NK-92 treated with Interleukin-12 subunit alpha and Interleukin-12 subunit beta, amount 100 ng/mL, for 24 hours (cell line): ENCODE measurements at places on chromosomes 11 and 22.
A peak's percentile ranks its signal among the peaks of the same experiment; 100 is the strongest.

DNA sequence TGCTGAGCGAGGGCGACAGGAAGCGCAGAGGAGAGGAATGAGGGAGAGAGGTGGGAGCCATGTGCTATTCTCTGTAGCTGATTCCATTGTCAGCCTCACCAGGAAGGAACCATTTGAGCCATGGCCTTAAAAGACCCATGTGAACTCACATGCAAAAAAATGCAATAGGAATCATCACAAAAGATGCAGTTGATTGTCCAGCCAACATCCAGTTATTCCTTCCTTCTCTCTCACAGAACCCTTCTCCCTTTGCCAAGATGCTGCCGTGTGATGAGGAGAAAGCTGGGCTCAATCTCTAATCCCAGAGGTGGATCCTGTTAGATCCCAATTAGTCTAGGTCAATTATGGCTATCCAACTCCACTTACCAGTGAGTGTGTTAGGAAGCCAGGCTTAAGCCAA is 58.2 kb upstream of the RRAS2 start:
- no peak for DNase-seq

DNA sequence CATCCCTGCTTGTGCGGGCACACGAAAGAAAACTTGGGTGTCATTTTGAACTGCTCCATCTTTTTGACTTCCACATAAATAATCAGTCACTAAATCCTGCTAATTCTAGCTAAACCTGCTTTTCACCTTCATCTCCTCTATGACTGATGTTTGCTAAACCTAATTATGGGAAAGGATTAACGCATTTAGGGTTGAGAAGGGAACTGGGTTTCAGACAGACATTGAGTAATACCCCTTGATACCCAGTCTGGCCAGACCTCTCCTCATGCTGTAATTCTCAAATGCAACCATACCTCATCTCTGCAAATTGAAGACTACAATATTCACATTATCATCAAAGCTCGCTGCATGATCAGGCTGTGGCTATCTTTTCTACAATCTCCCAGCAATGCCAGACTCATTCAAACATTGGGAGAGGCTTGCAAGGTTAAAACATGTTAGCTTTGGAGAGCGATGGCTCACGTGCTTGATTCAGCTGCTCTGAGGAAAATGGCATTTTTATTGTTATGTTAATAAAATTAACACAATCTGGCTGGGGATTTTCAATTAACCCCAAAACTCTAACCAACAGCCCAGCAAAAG is 2.4 kb downstream of the HPS4 start:
- no peak for DNase-seq

GRCh38 chr11:83760932-83761331 is 474.8 kb upstream of the CCDC90B start:
- DNase-seq, result no peak

- DNase-seq, result no peak
Measured at GRCh38 chr11:134639586-134640330, 227.7 kb upstream of the B3GAT1 start.

- DNase-seq, result no peak
Measured at GRCh38 chr11:108501396-108501795, 3.2 kb upstream of the POGLUT3 start.

GRCh38 chr22:24427500-24428164 is at the start of gene ADORA2A:
ADORA2A (plus strand) TSS chr22:24427599; CDS start chr22:24433405, 5,806 bp downstream.
- DNase-seq, result peak; percentile 75

DNA sequence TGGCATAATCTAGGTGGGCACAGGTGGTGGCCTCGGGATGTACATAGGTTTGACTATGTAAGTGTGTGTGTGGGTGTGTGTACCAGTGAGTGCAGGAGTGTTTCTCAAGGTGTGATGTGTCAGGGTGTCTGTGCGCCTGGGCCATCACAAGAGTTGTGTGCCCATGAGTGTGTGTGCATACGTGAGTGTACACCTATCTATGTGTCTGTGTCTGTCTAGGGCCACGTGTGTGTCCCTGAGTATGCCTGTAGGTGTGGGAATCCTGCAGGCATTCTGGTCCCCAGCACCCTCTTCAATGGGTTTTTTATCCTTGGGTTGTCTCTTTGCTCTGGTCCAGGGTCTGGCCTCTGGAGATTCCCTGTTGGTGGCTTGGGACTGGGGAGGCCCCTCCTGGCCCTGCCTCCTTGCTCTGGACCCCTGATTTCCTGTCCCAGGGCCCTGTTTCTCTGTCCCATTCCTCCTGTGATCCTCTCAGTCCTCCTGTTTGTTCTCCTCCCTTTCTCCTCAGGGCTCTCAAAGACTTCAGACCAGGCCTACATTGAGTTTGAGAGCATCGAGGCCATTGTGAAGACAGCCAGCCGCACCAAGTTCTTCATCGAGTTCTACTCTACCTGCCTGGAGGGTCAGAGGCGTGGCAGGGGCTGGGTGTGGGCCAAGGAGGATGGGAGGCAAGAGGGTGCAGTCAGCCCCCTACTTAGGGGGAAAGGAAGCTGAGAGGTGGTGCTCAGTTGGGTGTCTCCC is 9.4 kb downstream of the INPPL1 start:
- DNase-seq, result no peak

- DNase-seq, result no peak
Measured at GRCh38 chr11:119591836-119592310, 137.1 kb downstream of the NECTIN1 start.

GRCh38 chr11:132220474-132220873 is 850.1 kb downstream of the NTM start:
- no peak for DNase-seq

DNA sequence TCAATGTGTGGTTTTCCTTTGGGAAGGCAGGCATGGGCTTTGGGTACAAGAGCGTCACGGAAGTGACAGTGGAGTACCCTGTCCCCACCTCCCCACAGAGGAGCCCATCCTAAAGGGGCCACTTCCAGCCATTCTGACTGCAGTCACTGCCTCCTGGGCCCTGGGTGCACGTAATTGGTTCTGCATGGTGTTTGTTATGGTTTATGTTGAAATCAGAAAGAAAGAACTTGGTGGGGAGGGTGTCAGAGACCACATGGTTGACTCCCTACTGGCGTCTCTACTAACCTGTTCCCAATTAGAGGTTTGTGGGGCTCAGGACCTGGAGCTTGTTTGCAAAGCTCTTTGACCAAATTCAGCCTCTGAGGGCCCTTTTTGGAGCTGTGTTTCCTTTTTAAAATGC is 40.8 kb downstream of the RIBC2 start:
- DNase-seq, result no peak

- no peak for DNase-seq
Measured at GRCh38 chr22:44442186-44442815, 55.7 kb downstream of the RTL6 start.

- DNase-seq, result no peak
Measured at GRCh38 chr22:24968066-24968561, 15.6 kb downstream of the KIAA1671 start.

DNA sequence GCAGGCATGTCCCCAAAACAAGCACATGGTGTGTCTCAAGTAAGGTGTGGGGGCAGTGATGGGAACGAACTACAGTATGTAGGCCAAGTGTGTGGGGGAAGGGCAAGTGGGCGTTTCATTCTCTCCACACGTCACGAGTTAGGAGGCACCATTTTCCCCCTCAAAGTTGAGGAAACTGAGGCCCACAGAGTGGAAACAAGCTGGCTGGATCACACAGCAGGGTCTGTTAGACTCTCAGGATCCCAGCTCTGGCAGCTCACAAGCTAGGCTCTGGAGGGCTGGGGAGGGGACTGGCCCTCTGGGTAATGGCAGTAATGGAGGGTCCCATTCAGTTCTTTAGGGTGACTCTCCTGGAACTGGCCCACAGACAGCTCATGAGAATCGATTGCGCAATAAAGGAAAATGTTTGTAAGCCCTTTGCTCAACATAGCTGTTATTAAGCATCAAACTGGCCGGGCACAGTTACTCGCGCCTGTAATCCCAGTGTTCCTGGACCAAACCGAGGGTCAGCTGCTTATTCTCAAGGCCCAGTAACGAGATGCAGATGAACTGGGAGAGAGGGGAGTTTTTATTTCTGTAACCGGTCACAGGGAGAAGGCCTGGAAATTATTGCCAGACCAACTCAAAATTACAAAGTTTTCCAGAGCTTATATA is 24.1 kb upstream of the TUB start:
- no peak for DNase-seq

DNA sequence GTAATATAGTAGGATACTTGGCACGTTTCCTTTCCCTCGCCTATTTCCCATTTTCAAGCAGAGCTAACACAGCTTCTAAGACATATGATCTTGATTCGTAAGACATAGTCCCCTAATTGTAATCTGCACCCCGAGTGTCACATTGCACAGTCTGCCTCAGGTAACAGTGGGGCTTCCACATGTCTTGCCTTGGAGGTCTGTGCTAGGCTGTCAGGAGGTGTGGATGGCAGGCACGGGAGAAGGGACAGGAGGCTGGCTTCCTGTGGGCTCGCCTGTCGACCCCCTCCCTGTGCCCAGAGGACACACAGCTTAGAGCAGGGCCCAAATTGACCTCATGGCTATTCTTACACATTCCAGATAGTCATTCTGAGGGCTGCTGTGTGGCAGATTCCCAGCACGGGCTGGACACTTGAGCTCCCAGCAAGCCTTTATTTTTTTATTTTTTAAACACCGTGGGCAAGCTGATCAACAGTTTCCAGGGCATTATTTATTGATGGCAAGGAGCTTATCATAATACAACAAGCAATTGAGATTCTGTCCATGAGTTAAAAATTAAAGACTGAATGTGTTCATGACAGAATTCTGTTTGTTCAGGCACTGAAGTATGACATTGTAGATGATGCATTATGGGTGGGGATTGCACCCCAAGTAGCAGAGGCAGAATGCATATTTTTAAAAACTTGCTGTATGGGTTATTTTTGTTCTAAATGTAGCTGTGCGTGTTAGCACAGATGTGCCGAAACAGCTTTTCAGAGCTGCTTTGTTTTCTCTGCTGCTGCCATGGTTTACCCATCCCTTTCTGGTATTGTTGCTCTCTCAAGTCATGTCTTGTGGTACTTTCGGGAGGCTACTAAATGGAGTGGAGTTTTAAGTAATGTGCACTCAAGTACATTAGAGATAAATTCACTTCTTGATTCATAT is 113.0 kb downstream of the ATXN10 start:
- DNase-seq, result no peak

DNA sequence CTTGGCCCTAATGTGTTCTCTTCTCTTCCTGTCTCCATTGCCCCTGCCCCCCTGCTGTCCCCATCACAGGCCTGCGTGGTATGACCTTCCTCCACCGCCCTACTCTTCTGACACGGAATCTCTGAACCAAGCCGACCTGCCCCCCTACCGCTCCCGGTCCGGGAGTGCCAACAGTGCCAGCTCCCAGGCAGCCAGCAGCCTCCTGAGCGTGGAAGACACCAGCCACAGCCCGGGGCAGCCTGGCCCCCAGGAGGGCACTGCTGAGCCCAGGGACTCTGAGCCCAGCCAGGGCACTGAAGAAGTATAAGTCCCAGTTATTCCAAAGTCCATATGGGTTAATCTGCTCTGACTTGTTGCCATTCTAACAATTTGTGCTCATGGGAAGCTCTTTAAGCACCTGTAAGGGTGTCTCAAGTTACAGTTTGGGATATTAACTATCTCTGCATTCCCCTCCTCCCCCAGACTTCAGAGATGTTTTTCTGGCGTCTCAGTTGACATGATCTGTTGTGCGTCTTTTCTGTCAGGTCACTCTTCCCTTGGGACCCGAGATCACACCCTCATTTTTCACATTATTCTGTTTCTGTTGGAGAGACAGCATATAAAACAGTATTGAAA is 60.0 kb downstream of the COMMD9 start:
- DNase-seq, result no peak
